ENCODE measurements at places on chromosomes 12 and 14. TPM values are rescaled to one million over a fixed set of nuclear protein-coding genes. Genes with fewer than 3 reads are reported as not detected.

DNA sequence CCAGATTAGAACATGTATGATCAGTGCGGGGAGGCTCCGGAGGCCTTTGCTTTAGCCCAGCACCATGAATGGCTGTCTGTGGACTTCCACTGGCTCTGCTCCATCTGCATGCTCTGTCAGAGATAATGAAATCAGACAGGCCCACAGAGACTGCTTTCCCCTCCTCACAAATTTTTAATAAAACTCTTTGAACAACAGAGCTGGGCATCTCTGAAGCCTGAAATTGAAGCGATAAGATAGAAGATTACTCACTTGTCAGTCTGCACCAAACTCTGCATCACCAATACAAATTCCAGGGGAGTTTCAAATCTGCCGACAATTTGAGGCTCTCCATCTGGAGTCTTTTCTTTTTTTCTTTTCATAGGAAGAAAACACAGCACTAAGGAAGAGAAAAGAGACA is 110.0 kb downstream of the DYRK2 start:
- no peak for DNase-seq

DNA sequence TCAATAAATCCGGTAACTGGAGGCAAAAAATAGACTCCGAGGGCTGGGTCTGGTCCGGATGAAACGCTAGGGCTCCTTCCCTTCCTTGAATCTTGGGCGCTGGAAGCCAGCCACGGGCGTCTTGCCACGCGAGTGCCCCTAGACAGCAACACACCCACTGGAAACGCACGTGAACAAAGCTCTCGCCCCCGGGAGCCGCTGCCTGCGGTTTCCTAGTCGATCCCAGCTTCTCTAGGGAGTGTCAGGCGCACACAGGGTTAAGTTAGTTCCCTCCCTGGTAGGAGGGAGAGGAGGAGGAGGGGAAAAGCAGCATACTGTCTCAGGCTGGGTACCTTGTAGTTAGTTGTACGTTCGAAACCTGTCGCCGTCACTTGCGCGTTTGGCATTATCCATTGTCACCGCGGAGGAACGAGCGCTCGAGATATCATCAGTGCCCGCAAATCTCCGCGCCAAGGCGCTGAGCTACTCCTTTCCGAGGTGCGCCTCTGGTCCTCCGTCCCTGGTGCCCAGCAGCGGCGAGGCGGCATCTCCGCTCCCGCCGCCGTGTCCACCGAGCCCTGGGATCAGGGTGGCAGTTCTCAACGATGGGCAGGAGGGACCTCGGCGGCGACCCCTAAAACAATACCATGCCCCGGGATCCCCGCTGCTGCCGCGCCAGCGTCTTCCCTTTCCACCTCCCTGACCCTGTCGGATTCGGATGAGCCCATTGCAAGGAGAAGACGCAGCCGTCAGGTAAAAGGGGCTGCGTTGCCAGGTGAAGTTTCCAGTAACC is at the start of gene FLRT2:
TSS of gene FLRT2 (plus strand) at position 342 of the 772 bp plus-strand sequence. CDS start 91,371 bp downstream, outside the sequence.
- DNase-seq: peak; percentile 37

- no peak for DNase-seq
These were observed 170.8 kb downstream of the ESR2 start for GRCh38 chr14:64123241-64123822.

TBX3 gene
- polyA plus RNA-seq: 11.4 TPM

DLK1 gene
- 3.7 TPM for polyA plus RNA-seq

GRCh38 chr12:105393587-105393986 is 63.1 kb downstream of the C12orf75 start:
- DNase-seq: no peak

RPS6KA5 gene
- polyA plus RNA-seq: 0.72 TPM

DNA sequence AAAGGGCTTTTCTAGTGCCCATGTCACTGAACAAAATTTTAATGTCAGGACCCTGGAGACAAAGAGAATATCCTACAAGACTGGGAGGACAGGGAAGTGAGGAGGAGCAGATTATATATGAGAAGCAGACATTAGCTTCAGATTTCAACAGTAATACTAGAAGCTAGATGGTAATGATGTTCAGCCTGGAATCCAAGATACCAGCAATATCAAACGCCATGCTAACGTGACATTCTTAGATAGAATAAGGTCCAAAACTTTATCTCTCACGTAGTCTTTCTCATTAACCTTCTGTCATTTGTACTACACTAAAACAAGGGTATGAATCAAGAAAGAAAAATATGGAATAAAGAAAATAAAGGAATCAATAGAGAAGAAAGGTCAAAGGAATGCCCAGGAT is 18.7 kb downstream of the SOS2 start:
- DNase-seq: no peak

SLCO1B1 gene
- polyA plus RNA-seq: not detected

DNA sequence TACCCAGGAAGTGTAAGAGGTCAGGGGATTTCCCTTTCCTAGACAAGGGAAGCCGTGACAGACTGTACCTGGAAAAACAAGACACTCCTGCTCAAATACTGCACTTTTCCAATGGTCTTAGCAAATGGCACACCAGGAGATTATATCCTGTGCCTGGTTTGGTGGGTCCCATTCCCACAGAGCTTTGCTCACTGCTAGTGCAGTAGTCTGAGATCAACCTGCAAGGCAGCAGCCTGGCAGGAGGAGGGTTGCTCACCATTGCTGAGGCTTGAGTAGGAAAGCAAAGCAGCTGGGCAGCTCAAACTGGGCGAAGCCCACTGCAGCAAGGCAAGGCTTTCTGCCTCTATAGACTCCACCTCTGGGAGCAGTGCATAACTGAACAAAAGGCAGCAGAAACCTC is 1.0 kb upstream of the RDH16 start:
- no peak for DNase-seq

NKX2-1 gene
- polyA plus RNA-seq: not detected

NXPH4 gene
- polyA plus RNA-seq: 1.3 TPM

USP44 gene
- 0.10 TPM for polyA plus RNA-seq

- DNase-seq: no peak
These were observed 1092.3 kb downstream of the AACS start for GRCh38 chr12:126157575-126157966.

COX8C gene
- polyA plus RNA-seq: not detected

GRCh38 chr12:53358836-53359419 is 21.0 kb upstream of the SP1 start:
- no peak for DNase-seq

- no peak for DNase-seq
These were observed 99.6 kb downstream of the ARF6 start for GRCh38 chr14:49992448-49992847.

SLC24A4 gene
- 0.19 TPM for polyA plus RNA-seq

DNA sequence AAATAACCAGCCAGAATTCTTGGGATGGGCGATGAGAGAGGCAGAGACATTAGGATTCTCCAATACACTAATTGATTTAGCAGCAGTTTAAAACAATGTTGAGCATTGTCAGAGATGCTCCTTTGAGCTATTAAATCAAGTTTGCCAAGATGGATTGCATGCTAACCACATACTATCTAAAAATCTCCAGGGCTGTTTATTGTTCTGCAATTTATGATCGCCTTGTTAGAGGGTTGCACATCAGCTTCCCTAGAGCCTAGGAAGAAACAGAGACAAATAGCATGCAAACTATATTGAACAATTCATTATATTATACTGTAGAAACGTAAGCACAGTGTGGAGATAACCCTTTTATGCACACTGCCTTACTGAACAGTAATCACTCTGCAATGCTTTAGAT is 599.9 kb downstream of the SOX5 start:
- DNase-seq: no peak

DNA sequence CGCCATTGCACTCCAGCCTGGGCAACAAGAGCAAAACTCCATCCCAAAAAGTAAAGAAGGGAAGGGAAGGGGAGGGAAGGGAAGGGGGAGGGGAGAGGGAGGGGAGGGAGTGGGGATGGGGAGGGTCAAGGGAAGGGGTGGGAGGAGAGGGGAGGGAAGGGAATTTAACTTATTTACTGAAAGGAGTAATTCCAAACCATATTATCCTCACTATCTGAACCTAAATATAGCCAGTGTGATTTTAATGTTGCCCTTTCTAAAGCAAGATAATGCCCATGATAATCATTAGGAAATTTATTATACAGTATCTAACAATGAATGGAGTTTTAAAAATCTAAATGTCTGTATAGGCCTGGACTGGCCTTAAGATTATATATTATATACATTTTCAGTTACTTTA is 7.3 kb downstream of the SMIM10L1 start:
- no peak for DNase-seq

- no peak for DNase-seq
These were observed 10.3 kb upstream of the STK38L start for GRCh38 chr12:27233814-27234213.

GRCh38 chr14:61632401-61632800 is 62.9 kb upstream of the HIF1A start:
- DNase-seq: no peak

- DNase-seq: no peak
These were observed 6.1 kb upstream of the TMED2 start for GRCh38 chr12:123578243-123578642.

ZC3H10 gene
- polyA plus RNA-seq: 3.5 TPM

DNA sequence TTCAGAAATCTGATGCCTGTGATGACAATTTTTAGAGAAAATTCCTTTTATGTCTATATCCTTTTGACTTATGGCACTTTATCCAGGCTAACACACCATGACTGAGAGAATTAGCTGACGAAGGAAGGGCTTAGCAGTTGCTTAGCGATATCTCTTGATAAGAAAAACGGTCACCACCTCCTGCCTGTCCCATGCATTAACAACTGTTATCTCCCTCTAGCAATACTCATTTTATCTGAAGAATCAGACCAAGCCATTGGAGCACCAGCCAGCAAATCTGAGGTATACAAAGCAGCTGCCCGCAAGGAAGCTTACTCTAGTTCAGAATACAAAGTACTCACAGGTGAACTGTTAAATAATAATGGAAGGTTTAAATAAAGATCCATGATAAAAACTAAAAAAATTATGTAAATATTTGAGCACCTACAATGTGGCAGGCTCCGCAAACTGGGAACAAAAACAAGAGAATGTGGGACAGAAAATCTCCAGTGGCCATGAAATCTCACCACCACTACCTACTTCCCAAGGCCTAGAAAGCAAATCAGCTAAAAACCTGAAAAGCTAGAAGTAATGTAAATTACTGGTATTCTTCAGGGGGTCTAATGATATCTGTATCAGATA is 24.3 kb downstream of the PPM1H start:
- no peak for DNase-seq

- DNase-seq: no peak
These were observed 59.5 kb downstream of the ETNK1 start for GRCh38 chr12:22684140-22685118.

DNA sequence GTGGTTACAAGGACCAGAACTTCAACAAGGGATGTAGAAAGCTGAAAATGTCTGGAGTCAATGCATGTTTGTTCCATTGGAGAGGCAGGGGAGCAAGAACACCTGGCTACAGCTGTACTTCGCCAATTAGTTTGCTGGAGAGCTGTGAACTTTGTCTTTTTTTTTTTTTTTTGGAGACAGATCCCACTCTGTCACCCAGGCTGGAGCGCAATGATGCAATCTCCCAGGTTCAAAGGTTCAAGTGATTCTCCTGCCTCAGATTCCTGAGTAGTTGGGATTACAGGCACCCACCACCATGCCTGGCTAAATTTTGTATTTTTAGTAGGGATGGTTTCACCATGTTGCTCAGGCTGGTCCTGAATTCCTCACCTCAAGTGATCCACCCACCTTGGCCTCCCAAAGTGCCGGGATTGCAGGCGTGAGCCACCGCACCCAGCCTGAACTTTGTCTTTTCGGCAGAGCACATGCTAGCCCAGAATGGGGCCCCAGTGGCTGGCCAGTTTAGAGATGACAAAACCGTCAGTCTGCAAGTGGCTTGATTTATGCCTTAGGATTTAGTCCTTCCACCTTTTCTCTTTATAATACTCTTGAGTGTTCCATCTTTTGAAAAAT is 55.5 kb downstream of the AVPR1A start:
- DNase-seq: no peak

EID3 gene
- 1.6 TPM for polyA plus RNA-seq

DNA sequence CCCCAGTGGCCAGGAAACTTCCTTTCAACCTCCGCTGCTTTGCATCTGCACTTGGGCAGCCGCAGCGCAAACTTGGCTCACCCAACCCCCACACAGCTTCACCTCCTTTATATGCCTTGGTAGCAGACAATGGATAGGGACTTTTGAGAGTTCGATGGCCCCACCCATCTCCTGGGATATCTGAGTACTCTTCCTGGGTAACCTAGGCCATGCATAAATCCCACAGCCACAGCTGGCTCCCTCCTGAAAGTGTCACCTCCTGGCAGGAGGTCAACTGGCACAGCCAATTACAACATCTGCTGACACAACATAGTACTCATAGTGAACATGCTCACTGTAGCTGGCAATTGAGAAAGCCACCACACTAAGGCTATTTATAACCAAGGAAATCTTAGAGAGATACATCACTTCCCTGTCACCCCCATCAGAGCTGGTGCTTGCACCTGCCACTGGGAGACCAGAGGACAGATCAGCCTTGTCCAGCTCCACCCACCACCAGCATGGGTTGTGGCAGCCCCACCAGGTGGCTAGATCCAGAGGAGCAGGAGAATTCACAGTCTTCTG is 410.0 kb downstream of the SYT1 start:
- DNase-seq: no peak

DNA sequence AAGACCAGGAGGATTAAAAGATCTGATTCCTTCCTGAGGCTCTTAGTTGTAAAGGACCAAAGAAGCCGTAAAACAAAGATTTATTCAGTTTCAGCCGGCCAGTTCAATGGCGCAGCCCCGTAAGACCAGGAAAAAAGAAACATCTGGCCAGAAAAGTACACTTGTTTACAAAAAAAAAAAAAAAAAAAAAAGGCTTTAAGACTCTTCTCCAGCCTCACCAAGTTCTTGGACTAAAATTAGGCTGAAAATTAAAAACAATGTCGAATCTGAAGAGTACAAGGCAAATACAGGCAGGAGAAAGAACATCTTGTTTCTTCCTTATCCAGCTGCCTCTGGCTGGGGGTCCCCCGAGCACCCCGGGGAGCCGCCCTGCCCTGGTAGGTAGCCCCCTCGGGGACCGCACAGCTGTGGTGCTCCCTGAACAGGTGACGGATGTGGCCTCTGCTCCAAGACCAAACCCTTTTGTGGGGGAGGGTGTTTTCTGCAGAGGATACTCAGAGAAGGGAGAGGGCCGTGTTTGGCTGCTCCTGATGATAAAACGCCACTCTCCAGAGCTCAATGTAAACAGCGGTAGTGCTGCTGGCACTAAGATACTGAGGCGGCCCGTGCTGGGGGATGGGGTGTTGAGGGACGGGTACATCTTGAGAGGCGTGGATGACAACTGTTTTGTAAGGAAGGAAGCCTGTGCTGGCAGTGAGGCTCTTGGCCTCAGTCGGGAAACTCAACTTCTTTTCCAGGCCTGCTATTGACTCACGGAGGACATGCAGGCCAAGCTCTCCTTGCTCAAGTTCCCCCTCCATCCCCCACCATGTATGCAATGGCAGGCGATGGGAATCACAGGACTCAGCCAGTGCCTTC is 201.0 kb upstream of the DIO3 start:
- no peak for DNase-seq

DNA sequence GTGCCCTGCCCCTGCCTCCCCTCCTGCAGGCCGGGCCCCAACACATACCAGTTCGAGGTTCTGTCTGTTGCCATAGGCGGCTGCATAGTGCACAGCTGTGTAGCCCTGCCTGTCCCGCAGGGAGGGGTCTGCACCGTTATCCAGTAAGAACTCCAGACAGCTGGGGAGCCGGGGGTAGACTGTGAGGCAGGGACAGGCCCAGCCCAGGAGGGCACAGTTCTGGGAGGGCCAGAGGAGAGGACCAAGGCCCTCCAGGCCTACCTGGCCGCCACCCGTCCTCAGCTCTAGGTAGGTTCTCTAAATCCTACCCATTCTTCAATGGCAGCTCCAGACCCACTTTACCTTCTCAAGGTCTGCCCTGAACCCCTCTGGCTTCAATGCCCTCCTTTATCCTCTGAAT is 9.5 kb downstream of the ANKRD52 start:
- peak; percentile 48 for DNase-seq

All from heart left ventricle (tissue), 16 donors.